ENCODE measurements at places on chromosomes 3 and 15.
A peak's percentile ranks its signal among the peaks of the same experiment; 100 is the strongest.

DNA sequence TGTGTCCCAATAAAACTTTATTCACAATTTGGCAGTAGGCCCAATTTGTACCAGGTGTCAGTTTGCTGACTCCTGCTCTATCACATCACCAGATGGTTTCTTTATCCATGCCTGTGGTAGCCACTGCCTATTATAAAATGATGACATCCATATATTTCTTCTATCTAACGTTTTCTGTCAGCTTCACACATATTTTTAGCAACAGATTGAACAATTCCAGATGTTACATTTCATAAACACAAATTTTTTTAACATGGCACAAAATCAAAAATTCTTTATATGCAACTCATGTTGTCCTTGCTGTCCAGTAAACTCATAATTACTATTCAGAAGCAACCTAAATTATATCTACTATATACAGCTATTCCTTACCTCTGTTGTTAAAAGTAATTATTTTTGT, 1371.6 kb downstream of the NSUN3 start:
- DNase-seq, result no peak

DNA sequence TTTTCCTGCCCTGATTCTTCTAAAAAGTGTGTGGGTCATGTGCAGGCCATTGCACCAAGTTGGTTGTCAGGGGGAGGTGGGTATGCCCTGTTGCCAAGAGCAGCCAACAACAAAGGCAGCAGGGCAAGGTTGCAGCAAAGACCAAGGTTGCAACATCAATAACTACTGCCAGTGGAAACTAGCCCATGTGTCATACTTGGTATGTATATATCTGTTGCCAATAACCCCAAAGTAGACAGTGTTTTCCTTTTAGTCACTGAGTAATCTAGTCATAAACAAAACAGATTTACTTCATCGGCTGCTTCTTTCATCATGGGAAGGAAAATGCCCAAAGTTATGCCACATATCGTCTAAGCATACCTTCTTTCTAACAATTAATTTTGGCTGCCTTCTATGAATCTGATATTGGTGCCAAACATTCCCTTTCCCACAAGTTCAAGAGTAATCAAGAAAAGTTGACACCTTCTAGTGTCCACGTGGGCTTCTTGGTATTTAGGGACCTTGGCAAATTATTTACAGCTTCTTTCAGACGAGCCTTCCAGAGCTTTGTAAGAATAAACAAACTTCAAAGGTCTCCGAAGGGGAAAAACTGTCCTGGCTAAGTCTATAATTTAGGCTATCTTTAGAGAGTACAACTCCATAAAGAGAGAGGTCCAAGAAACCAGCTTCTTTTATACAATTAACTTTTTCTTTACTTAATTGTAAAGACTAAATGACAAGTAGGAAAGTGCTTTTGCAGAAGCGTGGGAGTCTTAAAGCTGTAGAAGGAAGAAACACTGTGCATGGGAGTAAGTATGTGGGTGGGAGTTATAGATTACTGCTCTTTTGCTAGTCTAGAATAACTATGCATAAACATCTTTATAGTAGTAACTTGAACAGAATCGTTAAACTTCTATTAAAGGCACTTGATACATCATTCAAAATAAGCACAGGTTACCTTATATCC, 10.0 kb upstream of the MBNL1 start:
- no peak for DNase-seq

DNA sequence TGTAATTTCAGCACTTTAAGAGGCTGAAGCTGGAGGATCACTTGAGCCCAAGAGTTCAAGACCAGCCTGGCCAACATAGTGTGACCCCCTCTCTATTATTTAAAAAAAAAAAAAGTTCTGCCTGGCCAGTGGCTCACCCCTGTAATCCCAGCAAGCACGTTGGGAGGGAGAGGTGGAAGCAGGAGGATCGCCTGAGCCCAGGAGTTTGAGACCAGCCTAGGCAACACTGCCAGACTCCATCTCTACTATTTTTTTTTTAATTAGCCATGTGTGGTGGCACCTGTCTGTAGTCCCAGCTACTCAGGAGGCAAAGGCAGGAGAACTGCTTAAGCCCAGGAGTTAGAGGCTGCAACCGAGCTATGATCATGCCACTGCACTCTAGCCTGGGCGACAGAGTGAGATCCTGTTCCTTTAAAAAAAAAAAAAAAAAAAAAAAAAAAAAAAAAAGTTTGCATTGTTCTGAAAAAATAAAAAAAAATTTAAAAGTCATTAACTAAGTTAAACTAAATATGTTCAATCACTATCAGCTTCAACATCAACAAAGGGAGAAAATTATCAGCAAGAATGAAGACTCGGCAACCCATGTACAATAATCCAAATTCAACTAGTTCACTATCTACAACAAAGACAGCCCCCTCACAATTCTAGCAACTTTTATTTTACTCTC, 1.9 kb downstream of the RAF1 start:
- no peak for DNase-seq

GRCh38 chr15:37046876-37047614, 53.3 kb downstream of the MEIS2 start:
- no peak for DNase-seq

DNA sequence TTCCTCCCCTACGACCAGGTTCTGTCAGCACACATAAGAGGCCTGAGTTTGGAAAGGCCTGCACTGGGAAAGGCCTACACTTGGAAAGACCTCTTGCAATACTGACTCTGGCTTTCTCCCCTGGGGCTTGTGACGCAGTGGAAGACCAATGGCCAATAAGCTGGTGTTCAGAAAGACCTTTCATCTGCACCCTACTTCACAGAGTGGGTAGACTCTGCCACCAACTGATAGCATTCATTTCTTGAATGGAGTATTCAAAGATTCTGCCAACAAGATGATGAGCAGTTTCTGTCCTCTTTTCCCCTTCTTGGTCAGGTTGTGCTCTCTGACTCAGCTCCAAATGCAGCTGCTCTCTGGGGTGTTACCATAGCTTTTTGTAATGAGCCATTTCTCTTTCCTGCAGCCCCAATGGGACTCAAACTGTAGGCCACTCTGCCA, 48.8 kb downstream of the TIPARP start:
- no peak for DNase-seq

DNA sequence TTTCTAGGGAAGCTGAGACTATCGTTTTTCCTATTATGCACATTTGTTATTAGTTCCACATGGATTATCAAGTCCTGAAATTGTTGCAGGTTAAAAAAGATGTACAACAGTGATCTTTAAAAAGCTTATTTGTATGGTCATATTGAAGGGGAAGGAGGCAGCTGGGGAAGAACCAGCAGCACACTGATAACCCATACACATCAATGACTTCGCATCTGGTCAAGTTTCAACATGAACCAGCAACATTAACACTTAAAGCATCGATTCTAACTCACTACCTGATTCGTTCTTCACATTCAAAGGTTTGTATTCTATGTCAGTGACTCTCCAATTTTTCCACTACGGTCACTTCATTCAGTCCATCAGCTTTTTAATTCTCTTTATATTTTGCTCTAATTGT, 56.4 kb downstream of the NCEH1 start:
- DNase-seq, result no peak

GRCh38 chr3:126913524-126913923, 69.4 kb upstream of the PLXNA1 start:
- DNase-seq, result no peak

DNA sequence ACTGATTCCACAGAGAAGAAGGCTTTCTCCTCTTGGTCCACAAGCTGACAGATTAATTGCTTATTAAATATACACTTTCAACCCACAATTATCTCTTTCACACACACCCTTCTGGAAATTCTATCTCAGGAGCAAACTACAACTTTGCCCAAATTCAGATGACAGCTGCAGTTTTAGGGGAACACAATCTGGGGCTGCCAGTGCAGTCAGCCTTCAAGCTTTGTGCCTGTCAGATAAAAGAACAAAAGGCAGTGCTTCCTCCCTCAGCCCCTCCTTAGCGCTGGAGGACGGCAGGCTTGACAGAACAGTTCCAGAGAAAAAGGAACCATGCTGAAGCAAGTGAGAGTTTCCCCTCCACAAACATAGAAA, 99.6 kb downstream of the TMCC1 start:
- peak; percentile 14 for DNase-seq
